ENCODE measurements at places on chromosomes 3 and 15.

- DNase-seq = no peak
Observed at GRCh38 chr3:129514110-129514509, 14.3 kb upstream of the RHO start.

GRCh38 chr3:14227856-14228255 is 49.2 kb downstream of the LSM3 start:
- no peak for DNase-seq

DNA sequence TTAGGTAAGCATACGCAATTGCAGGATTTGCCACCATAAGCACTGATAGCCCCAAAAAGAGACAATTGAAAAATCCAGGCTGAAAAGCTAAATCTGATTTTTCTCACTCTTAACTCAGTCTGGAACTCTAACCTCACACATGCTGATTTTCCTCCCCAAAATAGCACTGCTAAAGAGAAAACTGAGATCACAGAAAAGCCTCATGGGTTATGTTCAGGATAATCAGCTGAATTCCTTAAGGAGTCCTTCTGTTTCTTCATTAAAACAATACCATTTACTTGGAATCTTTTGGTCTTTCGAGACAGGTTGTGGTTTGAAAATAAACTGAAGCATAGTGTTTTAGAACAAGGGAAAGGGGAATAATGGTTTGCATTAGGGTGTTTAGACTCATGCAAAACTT is 144.3 kb upstream of the LRRN1 start:
- no peak for DNase-seq

DNA sequence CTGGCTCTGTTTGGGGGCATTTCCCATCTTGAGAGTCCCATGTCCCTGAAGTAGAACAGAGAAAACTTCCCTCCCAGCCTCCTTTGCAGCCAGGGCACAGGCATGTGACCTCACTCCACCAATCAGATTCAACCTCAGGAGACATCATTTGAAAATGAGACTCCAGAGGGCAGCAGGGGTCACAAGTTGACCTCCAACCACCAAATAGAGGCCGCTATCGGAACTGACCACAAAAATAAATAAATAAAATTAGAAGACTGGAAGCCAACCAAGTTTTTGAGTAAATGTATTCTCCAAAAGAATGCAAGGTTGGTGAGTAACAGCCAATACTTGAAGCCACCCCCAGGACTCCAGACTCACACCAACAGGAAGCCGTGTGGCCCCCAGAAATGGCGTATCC is 106.5 kb downstream of the CHSY1 start:
- no peak for DNase-seq

Data from CD4-positive, alpha-beta T cell treated with Interleukin-15 for 4 hours (primary cell).